ENCODE measurements at places on chromosomes 2 and 18. TPM values are rescaled to one million over a fixed set of nuclear protein-coding genes. Genes with fewer than 3 reads are reported as not detected.

TMEM163 gene
- polyA plus RNA-seq: 46.9 TPM

EFR3B gene
- 0.68 TPM for polyA plus RNA-seq

CNTNAP5 gene
- polyA plus RNA-seq: not detected

ALPG gene
- 0.14 TPM for polyA plus RNA-seq

THSD7B gene
- 0.03 TPM for polyA plus RNA-seq

MAIP1 gene
- 18.2 TPM for polyA plus RNA-seq

LIPG gene
- polyA plus RNA-seq: 3.7 TPM

GULP1 gene
- polyA plus RNA-seq: 11.0 TPM

ZNF514 gene
- polyA plus RNA-seq: 5.0 TPM

NEU4 gene
- 0.27 TPM for polyA plus RNA-seq

UPP2 gene
- not detected for polyA plus RNA-seq

KCNG2 gene
- polyA plus RNA-seq: 1.8 TPM

Measured in lung (tissue), 17 donors.